Vagina (tissue), 2 donors: ENCODE measurements at places on chromosomes 6 and 20. TPM values are rescaled to one million over a fixed set of nuclear protein-coding genes. Genes with fewer than 3 reads are reported as not detected.

DNA sequence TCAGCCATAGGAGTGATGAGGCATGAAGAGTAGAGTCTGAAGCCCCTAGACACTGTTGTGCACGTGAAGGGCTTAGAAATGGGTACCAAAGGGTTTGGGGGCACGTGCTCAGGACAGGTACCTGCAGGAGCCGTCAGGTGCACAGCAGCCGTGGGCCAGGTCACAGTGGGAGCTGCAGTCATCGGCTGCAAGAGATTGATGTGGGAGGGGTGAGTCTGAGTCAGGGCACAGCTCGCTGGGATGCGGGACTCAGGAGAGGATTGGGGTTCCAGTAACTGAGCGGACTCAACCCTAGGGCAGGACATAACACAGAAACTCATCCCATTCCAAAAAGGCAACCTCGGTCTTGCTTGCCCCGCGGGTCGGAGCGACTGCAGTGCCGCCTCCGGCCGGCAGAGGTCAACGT, 1.1 kb downstream of the DLK2 start:
- no peak for DNase-seq

- DNase-seq: no peak
Observed at GRCh38 chr6:3956054-3956453, 106.9 kb downstream of the FAM50B start.

- DNase-seq: no peak
Observed at GRCh38 chr6:75301088-75301487, 16.5 kb upstream of the TMEM30A start.

The MED23 gene
- total RNA-seq: 26.3 TPM
